ENCODE measurements at places on chromosomes 16 and 17.

DNA sequence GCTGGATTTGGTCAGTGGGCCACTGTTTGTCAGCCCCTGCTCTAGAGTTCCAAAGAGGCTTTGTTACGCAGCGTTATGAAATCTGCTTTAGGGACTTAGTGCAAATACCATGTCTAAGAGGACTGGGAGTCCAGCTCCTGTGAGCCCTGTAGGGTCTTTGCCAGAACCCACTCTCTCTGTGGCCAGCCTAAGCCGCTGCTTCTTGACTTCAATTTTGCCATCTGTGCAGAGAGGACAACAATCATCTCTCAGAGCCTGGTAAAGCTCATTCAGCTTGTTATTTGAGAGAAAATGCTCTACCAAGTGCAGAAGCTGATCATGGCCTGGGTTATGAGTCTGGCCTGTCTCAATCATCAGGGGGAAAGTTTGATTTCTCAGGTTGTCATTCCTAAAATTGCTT, 17.9 kb downstream of the CA10 start:
- DNase-seq = no peak

DNA sequence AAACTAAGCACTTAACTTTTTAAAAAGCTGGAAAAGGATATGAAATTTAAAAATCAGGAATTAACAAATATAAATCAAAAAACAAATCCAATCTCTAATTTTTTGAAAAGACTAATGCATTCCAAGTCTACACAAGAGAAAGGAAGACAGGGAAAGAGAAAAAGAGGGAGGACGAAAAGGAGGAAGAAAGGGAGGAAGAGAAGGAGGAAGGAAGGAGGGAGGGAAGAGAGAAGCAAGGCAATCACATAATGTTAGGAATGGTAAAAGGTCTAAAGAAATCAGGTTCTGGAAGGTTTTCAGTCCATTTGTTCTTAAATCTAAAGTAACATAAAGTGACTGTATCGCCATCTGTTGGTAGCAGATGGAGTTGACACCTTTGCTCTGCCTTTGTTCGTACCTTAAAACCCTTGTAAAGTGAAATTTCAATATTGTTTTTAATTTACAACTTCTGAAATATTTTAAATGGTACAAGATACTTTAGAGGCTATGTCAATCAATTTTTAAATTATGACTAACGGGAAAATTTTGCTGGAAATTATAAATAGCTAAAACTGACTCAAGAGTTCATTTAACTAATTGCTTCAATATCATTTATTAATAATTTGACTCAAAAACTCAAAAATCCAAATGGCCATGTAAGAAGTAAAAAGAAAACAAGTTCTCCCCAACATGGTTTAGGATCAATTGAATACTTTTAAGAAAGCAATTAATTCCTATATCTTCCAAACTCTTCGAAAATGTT, 20.4 kb upstream of the CDYL2 start:
- DNase-seq = peak; percentile 72

DNA sequence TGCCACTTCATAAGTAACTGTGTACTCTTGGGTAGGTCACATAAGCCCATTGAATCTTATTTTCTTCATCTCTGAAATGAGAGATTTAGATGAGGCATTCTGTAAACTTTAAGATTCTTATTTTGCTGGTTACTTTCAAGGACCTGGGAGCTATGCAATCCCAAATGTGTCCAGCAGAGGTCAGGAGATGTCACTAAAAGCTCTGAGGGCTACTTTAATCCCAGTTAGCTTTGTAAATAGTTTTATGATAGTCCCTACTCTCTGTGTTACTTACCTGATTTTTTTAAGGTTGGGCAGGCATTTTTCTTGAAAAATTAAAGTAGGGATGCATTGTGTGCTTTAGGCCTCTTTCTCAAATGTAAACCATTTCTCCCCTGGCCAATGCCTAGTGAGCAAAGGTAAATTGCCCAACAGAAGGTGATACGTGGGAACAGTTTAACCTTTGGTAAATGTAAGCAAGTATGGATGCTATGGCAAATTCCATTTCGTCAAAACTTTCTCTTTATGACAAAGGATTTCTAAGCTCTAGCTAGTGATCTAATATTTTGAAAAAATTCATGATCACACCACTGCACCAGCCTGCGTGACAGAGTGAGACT, 57.1 kb upstream of the WSB1 start:
- DNase-seq = peak; percentile 82

DNA sequence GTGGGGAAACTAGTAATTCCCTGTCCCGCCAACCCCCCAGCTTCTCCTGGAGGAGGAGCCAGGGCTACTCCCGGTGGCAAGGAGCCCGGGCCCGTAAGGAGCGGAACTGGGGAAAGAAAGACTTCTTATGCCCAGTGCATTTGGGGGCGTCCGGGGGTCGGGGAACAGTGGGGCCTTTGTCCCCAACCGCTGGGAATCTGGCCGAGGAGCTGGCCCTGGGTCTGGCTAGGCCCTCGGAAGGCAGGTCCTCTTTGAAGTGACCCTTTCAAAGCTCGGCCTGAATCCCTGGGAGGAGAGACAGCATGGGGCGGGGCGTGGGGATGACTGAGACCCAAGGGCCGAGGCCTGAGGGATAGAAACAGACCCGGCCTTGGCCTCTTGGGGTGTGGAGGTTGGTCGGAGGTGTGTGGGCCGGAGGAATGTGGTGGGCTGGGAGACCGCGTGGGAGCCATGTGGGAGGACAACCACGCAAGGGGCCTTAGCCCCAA, 6.0 kb downstream of the ARHGAP23 start:
- no peak for DNase-seq

GRCh38 chr17:80799538-80800480, 191.8 kb upstream of the CHMP6 start:
- no peak for DNase-seq

GRCh38 chr16:4313563-4314531, 2.0 kb upstream of the GLIS2 start:
- DNase-seq = no peak

- peak; percentile 23 for DNase-seq
Observed at GRCh38 chr17:1186923-1187771, 7.4 kb upstream of the ABR start.

DNA sequence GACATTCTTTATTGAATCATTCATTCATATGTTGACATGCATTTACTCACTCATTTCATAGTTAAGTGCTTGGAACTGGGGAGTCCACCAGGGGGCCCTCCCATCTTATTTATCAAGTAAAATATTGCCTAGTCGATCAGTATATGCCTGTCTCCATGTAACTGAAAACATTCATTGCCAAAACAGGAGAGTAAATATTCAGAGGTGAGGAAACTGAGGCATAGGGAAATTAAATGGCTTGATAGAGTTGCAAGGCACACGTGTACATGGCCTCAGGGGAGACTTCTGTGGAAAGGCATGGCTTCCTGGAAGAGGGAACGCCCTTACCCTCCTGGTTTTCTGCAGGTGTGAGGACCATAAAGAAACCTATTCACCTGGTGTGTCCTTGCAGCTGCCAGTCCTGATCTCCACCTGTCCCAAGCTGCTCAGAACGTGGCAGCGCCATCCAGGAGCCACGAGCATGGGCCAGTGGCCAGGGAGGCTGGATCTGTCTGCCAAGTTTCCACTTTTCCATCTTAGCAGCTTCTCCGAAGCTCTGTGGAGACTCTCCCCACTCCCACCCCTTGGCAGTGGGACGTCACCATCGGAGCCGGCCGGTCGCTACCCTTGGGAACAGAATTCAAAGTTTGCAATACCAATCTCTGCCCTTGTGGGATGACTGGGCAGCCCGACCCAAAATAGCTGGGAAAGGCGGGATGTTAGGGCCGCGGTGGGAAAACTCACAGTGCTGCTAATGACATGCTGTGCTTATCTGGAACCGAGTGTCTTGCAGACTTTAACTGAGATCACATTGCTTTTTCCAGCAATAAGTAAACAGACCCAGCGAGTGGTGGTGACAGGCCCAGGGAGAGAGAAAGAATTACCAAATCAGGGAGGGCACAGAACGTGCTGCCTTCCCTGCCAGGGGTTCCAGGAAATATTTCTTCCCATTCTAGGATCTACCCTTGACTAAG, 4.1 kb upstream of the C1QTNF1 start:
- peak; percentile 52 for DNase-seq

GRCh38 chr17:57337390-57337789, 81.1 kb downstream of the MSI2 start:
- no peak for DNase-seq

DNA sequence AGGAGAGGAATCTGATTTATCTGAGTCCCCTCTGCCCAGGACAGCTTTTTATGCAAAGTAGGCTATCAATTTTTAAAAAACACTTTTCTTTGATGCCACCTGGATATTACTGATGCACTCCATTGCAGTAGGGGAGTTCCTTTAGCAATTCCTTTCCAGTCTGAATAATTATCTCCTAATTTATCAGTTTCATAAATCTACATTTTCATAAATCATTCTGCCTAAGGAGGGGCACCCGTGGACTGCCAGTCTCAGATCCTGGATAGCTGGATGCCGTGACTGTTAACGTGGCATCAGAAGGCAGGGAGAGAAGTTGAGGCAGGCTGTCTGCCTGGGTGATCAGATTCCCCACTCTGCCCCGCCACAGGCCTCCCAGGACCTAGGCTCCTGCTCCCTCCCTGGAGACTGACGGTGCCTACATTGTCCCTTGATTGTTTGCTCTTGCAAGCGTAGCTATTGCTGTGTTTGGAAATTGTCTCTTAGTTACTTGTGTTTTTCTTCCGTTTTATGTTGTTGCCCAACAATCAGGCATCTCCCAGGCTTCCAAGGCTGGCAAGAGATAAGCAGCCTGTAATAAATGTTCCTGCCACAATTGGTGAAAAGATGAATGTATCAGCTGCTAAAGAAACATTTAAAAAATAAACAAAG, 75.2 kb downstream of the KATNIP start:
- peak; percentile 29 for DNase-seq

DNA sequence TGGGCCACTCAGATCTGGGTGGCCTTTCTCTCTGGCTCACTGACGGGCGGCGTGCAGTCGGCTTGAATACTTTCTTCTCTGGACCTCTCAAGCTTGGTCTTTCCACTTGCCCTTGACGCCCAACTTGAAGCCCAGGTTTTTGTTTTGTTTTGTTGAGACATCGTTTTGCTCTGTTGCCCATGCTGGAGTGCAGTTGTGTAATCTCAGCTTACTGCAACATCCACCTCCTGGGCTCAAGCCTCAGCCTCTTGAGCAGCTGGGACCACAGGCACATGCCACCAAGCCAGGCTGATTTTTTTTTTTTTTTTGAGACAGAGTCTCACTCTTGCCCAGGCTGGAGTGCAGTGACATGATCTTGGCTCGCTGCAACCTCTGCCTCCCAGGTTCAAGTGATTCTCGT, 22.7 kb upstream of the KIF19 start:
- DNase-seq = no peak

- DNase-seq = no peak
Observed at GRCh38 chr17:79745641-79746105, 14.9 kb downstream of the ENPP7 start.
